ENCODE measurements at places on chromosomes 5 and 9.

GRCh38 chr9:99635032-99635431 is 186.7 kb upstream of the NR4A3 start:
- no peak for DNase-seq

DNA sequence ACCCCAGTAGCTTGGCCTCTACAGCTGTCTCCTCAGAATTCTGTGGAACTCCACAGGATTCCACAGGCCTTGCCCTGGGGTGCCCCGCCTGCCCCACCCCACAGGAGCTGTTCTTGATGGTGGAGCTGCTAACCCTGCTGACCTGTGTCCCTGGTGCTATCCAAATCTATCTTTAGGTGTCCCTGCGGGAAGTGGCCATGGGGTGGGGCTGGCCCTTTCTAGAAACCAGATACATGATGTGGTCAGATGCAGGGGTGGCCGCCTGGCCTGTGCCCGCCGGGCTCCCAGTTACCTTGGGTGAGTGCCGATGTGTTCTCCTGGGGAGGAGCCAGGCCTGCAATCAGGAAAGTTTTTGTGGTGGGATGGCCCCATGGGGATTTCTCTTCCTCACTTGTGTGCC is 34.2 kb downstream of the WNK2 start:
- DNase-seq, result no peak

GRCh38 chr9:81833563-81834345 is 94.5 kb upstream of the SPATA31D4 start:
- no peak for DNase-seq

GRCh38 chr9:19555214-19555613 is 146.4 kb downstream of the ACER2 start:
- DNase-seq, result no peak

DNA sequence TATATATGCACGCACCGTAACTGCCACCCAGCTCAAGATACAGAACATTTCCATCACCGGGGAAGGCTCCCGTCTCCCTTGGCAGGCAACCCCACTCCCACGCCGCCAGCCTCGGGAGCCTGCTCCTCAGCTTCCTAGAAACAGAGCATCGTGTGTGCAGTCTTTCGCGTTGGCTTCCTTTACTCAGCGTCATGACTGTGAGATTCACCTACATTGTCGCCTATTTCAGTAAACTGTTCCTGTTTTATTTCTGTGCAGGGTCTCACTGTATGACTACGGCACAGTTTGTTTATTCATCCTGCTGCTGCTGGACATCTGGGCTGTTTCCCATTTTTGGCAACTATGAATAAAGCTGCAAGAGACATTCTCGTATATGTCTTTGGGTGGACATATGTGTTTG is 90.7 kb downstream of the STK10 start:
- DNase-seq, result no peak

DNA sequence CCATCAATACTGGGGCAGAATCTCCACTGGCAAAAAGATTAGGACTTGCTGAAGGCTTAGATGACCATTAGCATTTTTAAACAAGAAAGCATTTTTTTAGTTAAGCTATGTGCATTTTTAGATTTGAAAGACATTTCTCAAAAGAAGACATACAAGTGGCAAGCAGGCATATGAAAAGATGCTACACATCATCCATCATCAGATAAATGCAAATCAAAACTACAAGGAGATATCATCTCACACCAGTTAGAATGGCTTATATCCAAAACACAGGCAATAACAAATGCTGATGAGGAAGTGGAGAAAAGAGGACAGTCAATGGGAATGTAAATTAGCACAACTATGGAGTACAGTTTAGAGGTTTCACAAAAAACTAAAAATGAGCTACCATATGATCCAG is 195.6 kb upstream of the TNC start:
- no peak for DNase-seq

DNA sequence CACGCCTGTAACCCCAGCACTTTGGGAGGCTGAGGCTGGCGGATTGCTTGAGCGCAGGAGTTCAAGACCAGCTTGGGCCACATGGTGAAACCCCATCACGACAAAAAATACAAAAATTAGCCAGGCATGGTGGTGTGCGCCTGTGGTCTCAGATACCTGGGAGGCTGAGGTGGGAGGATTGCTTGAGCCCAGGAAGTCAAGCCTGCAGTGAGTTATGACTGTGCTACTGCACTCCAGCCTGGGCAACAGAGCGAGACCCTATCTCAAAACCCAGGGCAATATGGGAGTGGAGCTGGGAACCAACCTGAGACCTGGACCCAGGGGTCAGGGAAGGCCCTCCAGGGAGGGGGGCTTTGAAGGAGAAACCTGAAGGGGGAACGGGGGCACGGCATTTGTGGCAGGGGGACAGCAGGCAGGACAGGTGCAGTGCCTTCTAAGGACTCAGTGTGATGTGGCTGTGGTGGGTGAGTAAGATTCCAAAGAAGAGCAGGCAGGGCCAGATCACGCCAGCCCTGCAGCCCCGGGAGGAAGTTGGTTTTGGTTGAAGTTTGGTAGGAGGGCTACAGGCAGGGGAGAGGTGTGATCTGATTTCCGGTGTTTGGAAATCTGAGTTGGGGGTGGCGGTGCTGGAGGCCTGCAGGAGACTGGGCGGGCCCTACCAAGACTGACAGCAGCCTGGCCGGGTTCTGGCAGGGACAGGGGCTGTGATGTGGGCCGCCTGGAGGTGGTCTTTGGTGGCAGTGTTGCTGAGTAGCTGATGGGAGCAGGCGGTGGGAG is 46.2 kb downstream of the NTNG2 start:
- DNase-seq, result no peak

GRCh38 chr5:66795682-66796081 is 199.5 kb downstream of the MAST4 start:
- no peak for DNase-seq
